Stomach (tissue), 19 donors: ENCODE measurements at places on chromosomes 16 and 17. TPM values are rescaled to one million over a fixed set of nuclear protein-coding genes. Genes with fewer than 3 reads are reported as not detected.

Gene WNT3
- total RNA-seq, result not detected

Gene TMEM235
- not detected for total RNA-seq

Gene NPIPA7
- total RNA-seq, result not detected

Gene SLC13A2
- total RNA-seq, result 3.2 TPM

Gene CD300LB
- total RNA-seq, result not detected

Gene PPL
- 11.4 TPM for total RNA-seq

Gene KRT32
- total RNA-seq, result not detected

Gene SLC16A5
- total RNA-seq, result 63.6 TPM

Gene KRTAP1-5
- total RNA-seq, result not detected

Gene BICDL2
- 18.4 TPM for total RNA-seq

Gene FOXF1
- 26.9 TPM for total RNA-seq

Gene PRSS21
- total RNA-seq, result 1.1 TPM

DNA sequence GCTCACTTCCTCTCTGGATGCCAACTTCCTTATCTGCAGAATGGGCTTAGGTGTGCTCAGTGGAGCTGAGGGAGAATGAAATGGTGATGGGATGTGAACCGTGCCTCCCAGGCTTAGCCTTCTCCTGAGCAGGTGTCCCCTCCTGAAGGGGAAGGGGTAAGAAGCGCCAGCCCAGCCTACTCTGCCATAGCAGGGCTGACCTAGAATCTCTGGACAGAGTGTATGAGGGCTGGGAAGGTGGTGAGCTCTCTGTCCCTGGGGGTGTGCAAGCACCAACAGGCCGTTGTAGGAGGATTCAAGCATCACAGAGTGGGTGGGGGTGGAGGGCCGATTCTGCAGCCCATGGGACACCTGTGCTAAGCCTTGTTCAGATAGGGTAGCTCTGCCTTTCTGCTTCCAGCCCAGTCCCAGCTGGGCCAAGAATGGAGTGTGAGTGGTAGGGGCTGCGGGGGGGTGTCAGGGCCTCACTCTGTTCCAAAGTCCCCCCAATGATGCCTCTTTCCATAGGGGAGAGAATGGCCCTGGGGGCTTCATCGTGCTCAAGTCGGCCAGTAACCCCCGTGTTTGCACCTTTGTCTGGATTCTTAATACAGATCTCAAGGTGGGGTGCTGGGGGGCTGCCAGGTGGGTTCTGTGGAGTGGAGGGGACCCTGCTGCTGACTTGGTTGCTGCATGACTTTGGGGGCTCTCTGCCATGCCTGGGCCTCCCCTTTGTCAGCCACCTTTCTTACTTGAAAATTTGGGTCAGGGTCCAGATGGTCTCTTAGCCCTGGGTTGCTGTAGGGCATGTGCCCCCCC is 3.2 kb upstream of the TCAP start:
- DNase-seq, result no peak

GRCh38 chr16:78778101-78779004 is 678.9 kb downstream of the WWOX start:
- no peak for DNase-seq

- DNase-seq, result no peak
These were observed 32.0 kb downstream of the SLC6A4 start for GRCh38 chr17:30203471-30203981.

GRCh38 chr16:21656795-21657768 is 4.7 kb upstream of the IGSF6 start:
- DNase-seq, result peak; percentile 77

- DNase-seq, result no peak
These were observed 7.7 kb downstream of the HS3ST3B1 start for GRCh38 chr17:14308636-14308964.

- peak; percentile 36 for DNase-seq
These were observed 77.0 kb downstream of the CACNG1 start for GRCh38 chr17:67121316-67121891.

DNA sequence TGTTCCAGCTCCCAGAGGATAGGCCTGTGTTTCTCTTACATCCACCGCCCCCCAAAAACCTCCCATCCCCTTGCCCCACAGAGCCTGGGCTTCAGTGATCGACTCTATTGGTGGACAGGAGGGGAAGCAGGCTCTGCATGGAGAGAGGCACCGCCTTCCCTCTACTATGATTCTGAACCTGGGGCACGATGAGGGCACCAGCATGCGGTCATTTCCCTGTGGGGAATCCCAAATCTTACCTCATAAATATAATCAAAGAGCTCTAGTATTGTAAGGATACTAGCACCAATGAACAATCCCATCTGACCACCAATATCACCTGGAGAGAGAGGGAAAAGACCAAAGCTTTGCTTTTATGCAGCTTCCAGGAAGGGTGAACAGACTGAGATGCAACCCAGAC is 25.7 kb downstream of the SPACA3 start:
- no peak for DNase-seq

DNA sequence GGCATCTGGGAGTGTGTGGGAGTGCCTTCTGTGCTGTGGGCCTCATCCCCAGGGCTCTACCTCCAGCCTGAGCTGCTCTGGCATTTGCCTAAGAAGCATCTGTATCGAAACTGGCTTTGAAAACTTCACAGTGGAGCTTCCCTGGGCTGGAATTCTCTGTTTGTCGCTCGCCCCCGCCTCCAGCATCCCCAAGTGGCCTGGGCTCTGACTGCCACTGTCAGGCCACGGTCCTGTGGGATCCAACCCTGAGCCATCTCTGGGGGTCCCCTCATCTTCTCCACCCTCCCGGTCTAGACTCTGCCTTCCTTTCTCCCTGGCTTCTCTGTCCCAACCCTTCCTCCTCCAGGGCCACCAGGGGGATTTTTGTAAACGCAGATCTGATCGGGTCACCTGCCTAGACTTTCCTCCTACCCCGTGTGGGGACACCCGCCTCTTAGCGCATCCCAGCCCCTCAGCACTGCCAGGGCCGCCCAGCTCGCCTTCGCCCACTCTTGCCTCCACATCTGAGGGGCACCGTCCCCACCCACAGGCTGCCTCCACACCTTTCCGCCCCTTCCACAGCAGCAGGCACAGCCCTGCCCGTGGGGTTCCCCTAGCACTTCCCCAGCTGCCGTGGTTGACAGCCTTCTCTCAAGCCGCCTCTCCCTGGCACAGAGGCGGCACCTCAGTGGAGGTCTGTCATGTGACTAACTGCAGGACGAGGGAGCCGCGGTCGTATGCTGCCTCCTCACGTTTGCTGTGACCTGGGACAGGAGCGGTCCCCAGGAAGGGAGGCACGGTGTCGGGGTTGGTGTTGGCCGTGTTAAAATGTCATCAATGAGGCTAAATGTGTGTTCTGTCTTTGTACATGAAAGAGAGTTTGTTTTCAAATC is 12.0 kb downstream of the TBC1D24 start:
- peak; percentile 82 for DNase-seq

- no peak for DNase-seq
These were observed 7.6 kb downstream of the SPNS2 start for GRCh38 chr17:4506175-4506813.

DNA sequence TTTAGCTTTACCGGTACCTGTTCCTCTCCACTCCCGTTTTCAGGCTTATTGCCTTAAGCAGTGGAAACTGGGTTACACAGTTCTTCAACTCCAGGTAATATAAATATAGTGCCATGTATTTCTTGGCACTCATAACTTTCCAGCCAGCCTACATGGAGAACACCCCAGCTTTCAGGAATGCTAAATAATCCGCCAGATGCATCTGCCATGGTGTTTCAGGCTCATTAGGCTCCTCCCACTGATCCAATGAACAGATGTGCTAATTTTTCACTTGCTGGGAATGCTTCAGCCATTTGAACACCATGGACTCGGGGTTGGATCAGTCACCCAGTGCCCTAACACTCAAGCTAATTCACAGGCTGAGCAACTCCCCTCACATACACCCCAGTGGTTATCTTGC is 4.6 kb downstream of the ANKFN1 start:
- DNase-seq, result no peak

DNA sequence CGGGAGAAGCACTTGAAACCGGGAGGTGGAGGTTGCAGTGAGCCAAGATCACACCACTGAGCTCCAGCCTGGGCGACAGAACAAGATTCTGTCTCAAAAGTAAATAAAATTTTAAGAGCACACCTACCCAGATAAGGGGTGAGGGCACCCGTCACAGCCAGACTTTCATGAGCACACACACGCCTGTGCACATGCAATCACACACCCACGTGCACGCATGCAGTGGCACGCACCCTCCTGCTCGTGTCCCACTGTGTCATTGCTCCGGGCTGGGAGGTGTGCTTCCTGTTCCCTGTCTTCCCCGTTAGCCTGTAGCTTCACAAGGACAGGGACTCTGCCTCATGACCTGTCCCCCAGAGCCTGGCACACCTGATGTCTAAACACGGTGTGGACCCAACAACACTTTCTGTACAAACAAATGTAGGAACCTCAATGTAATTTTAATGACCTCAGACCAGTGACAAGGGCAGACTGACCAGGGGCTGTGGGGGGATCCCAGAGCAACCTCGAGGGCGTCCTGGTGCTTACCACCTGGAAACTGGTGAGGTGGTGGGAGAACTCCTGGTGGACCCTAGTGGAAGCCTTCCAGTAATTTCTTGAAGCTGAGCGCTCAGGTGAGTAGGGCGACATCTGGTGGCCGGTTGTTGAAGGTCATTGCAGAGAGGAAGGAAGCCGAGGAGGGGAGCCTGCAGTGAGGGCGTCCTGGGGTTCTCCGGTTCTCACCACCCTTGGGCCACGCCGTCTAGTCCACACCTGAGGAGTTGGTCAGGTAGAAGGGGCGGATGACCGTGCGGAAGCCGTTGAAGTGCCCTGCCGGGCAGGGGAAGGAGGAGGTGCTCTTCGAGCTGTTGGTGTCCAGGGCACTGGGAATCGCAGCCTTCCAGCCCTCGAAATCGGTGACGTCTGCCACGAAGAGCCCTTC is 8.6 kb downstream of the LGALS3BP start:
- peak; percentile 86 for DNase-seq

DNA sequence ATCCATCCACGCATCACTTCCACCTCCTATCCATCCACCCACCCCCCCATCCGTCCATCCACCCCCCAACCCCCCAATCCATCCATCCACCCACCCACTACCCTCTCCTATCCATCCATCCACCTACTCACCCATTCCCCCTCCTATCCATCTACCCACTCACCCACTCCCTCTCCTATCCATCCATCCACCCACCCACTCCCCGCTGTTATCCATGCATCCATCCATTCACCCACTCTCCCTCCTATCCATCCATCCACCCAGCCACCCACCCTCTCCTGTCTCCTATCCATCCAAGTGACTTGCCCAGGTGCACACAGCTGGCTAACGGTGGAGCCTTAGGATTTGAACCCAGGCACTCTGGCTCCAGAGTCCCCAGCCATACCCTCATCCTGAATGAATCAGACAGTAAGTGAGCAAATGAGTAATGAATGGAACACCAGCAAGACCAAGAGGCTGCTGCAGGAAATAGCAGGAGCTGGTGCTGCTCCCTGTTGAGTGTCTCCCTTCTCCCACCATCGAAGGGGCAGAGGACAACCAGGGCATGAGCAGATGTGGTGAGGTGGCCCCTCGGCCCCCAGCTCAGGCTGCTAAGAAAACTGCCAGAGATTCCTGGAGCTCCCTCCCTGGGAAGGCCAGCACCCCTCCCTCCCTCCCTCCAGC is 62.5 kb downstream of the LITAF start:
- DNase-seq, result no peak

- DNase-seq, result no peak
These were observed 28.6 kb downstream of the TRPV3 start for GRCh38 chr17:3528880-3529511.

GRCh38 chr17:12773153-12773552 is 16.1 kb upstream of the ARHGAP44 start:
- no peak for DNase-seq

- DNase-seq, result no peak
These were observed 243 bp downstream of the RND2 start for GRCh38 chr17:43025290-43025657.

GRCh38 chr16:75383141-75383540 is 50.2 kb downstream of the CFDP1 start:
- no peak for DNase-seq

DNA sequence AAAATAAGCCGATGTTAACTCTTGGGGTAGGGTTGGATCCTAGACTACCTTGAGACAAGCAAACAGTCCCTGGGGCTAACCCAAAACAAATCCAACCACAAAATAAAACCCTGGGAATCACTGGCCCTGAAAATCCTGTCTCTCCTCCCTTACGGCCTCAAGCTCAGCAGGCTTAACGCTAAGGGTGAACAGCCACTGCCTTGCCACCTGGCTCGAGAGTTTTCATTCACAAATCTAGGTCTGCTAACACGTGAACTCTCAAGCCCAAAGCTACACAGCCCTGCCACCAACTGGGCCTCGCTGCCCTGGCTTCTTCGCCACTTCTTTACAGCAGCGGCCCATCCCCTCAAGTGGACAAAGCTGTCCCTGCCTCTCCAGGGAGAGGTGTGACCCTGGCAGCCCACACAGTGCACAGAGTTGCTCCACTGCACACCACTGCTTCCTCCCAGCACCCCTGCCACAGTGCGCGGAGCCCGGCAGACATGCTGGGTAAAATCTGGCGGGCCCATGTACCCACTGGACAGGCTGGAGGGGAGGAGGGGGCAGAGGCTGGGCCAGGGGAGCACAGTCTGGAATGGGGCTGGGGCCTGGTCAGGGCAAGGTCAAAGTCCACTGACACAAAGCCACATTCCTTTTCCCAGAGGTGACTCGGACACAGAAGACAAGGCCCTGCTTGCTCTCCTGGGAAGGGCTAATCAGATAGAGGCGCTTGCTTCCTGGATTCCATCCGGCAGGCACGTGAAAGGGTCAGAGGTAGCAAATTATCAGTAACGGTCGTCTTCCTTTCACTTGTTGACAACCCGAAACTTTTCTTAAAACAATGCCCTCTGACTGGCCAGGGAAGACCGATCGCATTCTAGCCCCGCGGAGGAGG is 996 bp downstream of the PCYT2 start:
- peak; percentile 62 for DNase-seq

- no peak for DNase-seq
These were observed 364.4 kb downstream of the C16orf95 start for GRCh38 chr16:86952769-86953168.
